ENCODE measurements at places on chromosomes 11 and 22. TPM values are rescaled to one million over a fixed set of nuclear protein-coding genes. Genes with fewer than 3 reads are reported as not detected.

- DNase-seq: no peak
- peak overlapping the region; percentile 98 for H3K27ac ChIP-seq
- peaks cover 57% of the 10 kb centered on the region for H3K36me3 ChIP-seq
- no peaks in the 10 kb centered on the region for H3K27me3 ChIP-seq
These were observed 2.6 kb downstream of the GRK2 start for GRCh38 chr11:67268962-67269268.

GRCh38 chr22:47022475-47022874, 260.0 kb downstream of the TBC1D22A start:
- H3K4me1 ChIP-seq: no peaks in the 10 kb centered on the region
- DNase-seq: no peak
- H3K4me3 ChIP-seq: no peak overlapping the region
- no peaks in the 10 kb centered on the region for H3K27me3 ChIP-seq
- H3K36me3 ChIP-seq: peaks cover 14% of the 10 kb centered on the region

GRCh38 chr22:26489447-26490036, 5.9 kb downstream of the SRRD start:
- H3K36me3 ChIP-seq: peaks cover 38% of the 10 kb centered on the region
- peaks cover 33% of the 10 kb centered on the region for H3K4me1 ChIP-seq
- H3K27me3 ChIP-seq: no peaks in the 10 kb centered on the region
- DNase-seq: no peak
- no peak overlapping the region for H3K4me3 ChIP-seq
- peak overlapping the region; percentile 50 for H3K27ac ChIP-seq

- H3K4me3 ChIP-seq: no peak overlapping the region
- no peaks in the 10 kb centered on the region for H3K27me3 ChIP-seq
These were observed 101.4 kb downstream of the ZBTB16 start for GRCh38 chr11:114160894-114161293.

DNA sequence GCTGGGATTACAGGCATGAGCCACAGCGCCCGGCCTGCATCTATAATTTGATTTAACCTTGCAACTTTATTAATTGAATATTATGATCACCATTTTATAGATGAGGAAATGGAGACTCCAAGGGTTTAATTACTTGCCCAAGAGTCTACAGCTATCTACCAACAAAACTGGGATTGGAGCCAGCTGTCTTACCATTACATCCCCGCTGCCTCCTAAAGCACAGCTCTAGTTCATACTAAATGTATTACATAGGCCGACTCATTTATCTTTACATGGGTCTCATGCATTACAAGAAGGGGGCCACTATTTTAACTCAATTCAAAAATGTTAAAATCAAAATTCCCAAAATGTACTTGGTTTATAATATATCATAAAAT, 14.1 kb upstream of the TMA7B start:
- no peak for DNase-seq
- H3K27me3 ChIP-seq: no peaks in the 10 kb centered on the region

Gene TBCEL
- 14.0 TPM for total RNA-seq

DNA sequence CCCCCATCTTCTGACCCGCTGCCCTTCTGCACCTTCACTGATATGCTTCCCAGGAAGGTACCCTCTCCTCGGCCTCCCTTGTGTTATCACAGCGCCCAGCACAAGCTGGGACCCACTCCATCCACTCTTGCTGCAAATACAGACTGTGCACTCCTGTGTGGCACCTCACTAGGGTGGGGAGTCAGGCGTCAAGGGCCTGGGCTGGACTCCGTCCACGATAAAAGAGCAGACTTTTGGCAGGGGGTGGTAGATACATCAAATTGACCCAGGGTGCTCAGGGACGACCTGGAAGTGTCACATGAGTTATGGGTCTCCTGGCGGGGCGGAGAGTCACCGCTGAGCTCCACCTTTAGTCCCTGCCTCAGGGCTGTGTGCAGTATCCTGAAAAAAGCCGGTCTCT, 908 bp downstream of the TRPM5 start:
- H3K4me1 ChIP-seq: peaks cover 30% of the 10 kb centered on the region
- H3K4me3 ChIP-seq: no peak overlapping the region
- no peak overlapping the region for H3K27ac ChIP-seq
- no peaks in the 10 kb centered on the region for H3K36me3 ChIP-seq

Gene MUC5AC
- not detected for total RNA-seq

Gene RAG2
- not detected for total RNA-seq

Gene DAGLA
- not detected for total RNA-seq

- no peak overlapping the region for H3K4me3 ChIP-seq
- no peaks in the 10 kb centered on the region for H3K27me3 ChIP-seq
- H3K36me3 ChIP-seq: no peaks in the 10 kb centered on the region
These were observed 682.5 kb downstream of the NTM start for GRCh38 chr11:132052904-132053303.

GRCh38 chr22:41768430-41768829, 32.0 kb upstream of the CCDC134 start:
- peaks cover 7% of the 10 kb centered on the region for H3K4me1 ChIP-seq
- H3K4me3 ChIP-seq: no peak overlapping the region
- no peaks in the 10 kb centered on the region for H3K27me3 ChIP-seq
- H3K27ac ChIP-seq: no peak overlapping the region

Gene RAB36
- 0.37 TPM for total RNA-seq

DNA sequence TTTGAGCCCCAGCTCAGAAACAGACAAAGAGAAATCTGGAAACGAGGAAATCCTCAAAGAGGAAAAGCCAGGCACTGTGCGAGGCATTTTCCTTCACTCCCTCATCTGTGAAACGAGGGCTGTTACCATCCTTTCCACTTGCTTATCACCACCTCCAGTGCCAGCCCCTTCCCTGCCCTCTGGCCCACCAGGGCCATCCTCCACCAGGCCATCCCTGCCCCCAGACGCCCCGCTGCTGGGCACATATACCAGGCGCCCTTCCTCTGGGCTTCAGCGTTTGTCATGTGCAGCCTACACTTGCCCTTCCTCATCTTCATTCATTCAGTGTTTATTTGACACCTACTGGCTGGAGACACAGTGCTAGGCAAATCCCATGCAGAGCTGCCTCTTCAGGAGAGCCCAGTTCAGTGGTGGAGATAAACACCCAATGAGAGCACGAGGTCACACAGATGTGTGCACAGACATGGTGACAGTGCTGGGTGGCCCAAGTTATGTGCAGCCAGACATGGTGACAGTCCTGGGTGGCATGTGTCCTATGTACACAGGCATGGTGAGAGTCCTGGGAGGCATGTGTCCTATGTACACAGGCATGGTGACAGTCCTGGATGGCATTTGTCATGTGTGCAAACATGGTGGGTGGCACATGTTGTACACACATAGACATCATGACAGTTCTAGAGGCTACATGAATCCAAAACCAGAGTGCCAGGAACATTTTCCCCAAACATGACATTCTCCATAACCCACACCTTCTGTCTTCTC, 9.7 kb downstream of the SPTBN2 start:
- no peak overlapping the region for H3K27ac ChIP-seq
- H3K4me3 ChIP-seq: no peak overlapping the region
- peaks cover 12% of the 10 kb centered on the region for H3K27me3 ChIP-seq
- no peak for DNase-seq
- peaks cover 13% of the 10 kb centered on the region for H3K4me1 ChIP-seq
- no peaks in the 10 kb centered on the region for H3K36me3 ChIP-seq

DNA sequence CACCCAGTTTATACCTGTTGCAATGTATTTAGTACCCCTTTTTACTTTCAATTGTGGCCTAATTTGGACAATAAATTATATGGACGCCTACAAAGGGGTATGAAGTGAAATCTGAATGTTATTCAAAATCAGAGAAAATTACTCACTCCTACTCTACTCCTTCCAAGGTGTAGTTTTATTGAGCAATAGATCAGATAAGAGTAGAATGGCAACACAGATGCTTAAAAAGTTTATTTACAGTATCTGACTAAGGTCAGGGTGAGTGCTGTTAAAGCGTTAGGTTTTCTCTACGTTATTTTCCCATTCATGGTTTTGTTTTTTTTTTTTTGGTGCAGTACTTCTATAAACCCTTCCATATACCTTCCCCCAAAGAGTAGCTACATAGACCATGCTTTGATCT, 805.6 kb downstream of the KCNA4 start:
- no peaks in the 10 kb centered on the region for H3K36me3 ChIP-seq
- no peaks in the 10 kb centered on the region for H3K27me3 ChIP-seq
- no peak for DNase-seq
- no peak overlapping the region for H3K4me3 ChIP-seq
- no peak overlapping the region for H3K27ac ChIP-seq

Gene HBD
- total RNA-seq: not detected

- peaks cover 7% of the 10 kb centered on the region for H3K27me3 ChIP-seq
- no peaks in the 10 kb centered on the region for H3K36me3 ChIP-seq
- peak; percentile 81 for DNase-seq
- peaks cover 15% of the 10 kb centered on the region for H3K4me1 ChIP-seq
- no peak overlapping the region for H3K4me3 ChIP-seq
These were observed 26.5 kb upstream of the UBASH3B start for GRCh38 chr11:122628810-122629555.

- H3K27me3 ChIP-seq: no peaks in the 10 kb centered on the region
- H3K4me1 ChIP-seq: no peaks in the 10 kb centered on the region
- no peak overlapping the region for H3K4me3 ChIP-seq
These were observed 1432.6 kb upstream of the TENM4 start for GRCh38 chr11:80873310-80873999.

DNA sequence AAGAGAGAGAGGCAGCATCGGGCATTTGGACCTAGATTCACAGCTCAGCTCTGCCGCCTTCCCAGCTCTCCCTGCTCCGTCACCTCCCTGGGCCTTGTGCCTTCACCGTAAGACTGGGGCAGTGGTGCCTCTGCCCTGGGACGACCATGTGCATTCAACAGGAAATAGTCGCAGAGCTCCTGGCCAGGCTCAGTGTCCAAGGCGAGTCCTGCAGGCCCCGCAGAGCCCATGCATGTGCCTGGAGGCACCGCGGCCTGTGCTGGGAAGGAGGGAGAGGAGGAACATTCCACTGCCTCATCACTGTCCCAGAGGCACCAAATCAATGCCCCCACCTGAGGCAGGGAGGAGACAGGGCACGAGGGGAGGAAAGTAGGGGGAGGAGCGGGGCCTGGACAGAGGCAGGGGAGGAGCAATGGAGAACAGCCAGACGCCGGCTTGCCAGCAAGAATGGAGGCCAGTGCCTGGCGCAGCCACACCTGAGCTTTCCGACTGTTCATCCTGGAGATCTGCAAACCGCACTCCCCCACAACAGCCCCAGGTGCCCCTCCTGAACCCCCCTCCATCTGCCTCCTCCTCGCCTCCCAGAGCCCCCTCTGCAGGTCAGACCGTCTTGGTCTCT, 74.4 kb upstream of the PRR5 start:
- H3K4me1 ChIP-seq: peaks cover 4% of the 10 kb centered on the region
- no peak overlapping the region for H3K4me3 ChIP-seq
- peaks cover 3% of the 10 kb centered on the region for H3K27me3 ChIP-seq
- no peaks in the 10 kb centered on the region for H3K36me3 ChIP-seq

- H3K27me3 ChIP-seq: no peaks in the 10 kb centered on the region
- no peak overlapping the region for H3K27ac ChIP-seq
- H3K4me1 ChIP-seq: no peaks in the 10 kb centered on the region
These were observed 16.3 kb downstream of the TRMU start for GRCh38 chr22:46351767-46352166.

DNA sequence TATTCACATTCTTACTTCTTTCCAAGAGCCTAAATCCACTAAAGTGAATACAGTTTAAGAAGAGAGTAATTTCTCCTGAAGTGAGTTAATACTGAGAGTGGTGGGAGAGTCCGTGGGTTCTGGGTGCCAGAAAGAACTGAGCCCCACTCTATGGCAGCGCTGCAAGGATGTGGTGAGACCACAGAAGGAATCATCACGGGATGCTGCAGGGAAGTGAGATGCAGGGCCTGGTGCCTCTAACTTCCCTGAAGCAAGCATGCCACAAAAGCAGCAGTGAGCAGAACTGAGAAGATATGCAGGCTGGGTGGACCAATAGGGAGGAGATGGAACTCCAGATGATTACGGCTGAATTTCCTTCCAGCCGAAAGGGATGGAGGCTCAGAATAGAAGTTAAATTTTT, 5.0 kb upstream of the MMP12 start:
- H3K27ac ChIP-seq: no peak overlapping the region
- no peaks in the 10 kb centered on the region for H3K36me3 ChIP-seq

GRCh38 chr11:35313066-35313759, 106.1 kb downstream of the SLC1A2 start:
- DNase-seq: no peak
- H3K4me1 ChIP-seq: peaks cover 4% of the 10 kb centered on the region
- H3K36me3 ChIP-seq: no peaks in the 10 kb centered on the region
- H3K27me3 ChIP-seq: no peaks in the 10 kb centered on the region

GRCh38 chr11:63915961-63916836, 765 bp downstream of the RCOR2 start:
- peak overlapping the region; percentile 56 for H3K4me3 ChIP-seq
- peak; percentile 55 for DNase-seq
- peaks cover 7% of the 10 kb centered on the region for H3K27me3 ChIP-seq
- H3K36me3 ChIP-seq: no peaks in the 10 kb centered on the region
- peaks cover 10% of the 10 kb centered on the region for H3K4me1 ChIP-seq

- H3K27ac ChIP-seq: peak overlapping the region; percentile 16
- no peak overlapping the region for H3K4me3 ChIP-seq
- H3K4me1 ChIP-seq: peaks cover 43% of the 10 kb centered on the region
- H3K36me3 ChIP-seq: no peaks in the 10 kb centered on the region
These were observed 289.1 kb downstream of the TBC1D22A start for GRCh38 chr22:47051441-47052071.

Gene SLC22A12
- not detected for total RNA-seq

Gene HEPHL1
- total RNA-seq: not detected

Gene OR51G1
- total RNA-seq: not detected

- no peak overlapping the region for H3K27ac ChIP-seq
- no peaks in the 10 kb centered on the region for H3K27me3 ChIP-seq
- H3K4me3 ChIP-seq: no peak overlapping the region
- no peaks in the 10 kb centered on the region for H3K36me3 ChIP-seq
- DNase-seq: no peak
- H3K4me1 ChIP-seq: no peaks in the 10 kb centered on the region
These were observed 166.3 kb upstream of the ARHGAP20 start for GRCh38 chr11:110878513-110878912.

DNA sequence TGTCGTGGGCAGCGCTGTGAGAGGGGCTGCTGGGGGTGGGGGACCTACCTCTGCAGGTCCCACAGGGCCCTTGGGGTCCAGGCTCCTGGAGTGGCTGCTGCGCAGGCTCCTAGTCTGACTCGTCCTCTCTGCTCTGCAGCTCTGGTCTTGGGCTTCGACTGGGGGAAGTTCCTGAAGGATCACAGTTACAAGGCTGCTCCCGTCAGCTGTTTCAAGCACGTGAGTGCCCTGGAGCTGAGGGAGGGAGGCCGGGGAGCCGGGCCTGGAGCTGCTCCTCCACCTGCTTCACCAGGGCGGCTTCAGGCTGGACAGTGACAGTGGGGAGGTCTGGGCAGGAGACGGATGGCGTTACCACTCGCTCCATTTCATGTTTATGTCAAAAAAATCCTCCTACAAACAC, 11.9 kb downstream of the L3MBTL2 start:
- H3K27me3 ChIP-seq: no peaks in the 10 kb centered on the region
- H3K36me3 ChIP-seq: peaks cover 35% of the 10 kb centered on the region
- no peak for DNase-seq
- peak overlapping the region; percentile 83 for H3K27ac ChIP-seq
- peaks cover 30% of the 10 kb centered on the region for H3K4me1 ChIP-seq

Gene ACAD8
- total RNA-seq: 31.6 TPM

- DNase-seq: no peak
- peaks cover 4% of the 10 kb centered on the region for H3K27me3 ChIP-seq
- peaks cover 10% of the 10 kb centered on the region for H3K4me1 ChIP-seq
- no peak within 1 kb of the TSS for H3K27ac ChIP-seq
- H3K4me3 ChIP-seq: no peak within 1 kb of the TSS
These were observed at the start of gene CCDC81 for GRCh38 chr11:86374586-86374985. Gene CCDC81 (plus strand): TSS chr11:86374887. CDS start chr11:86375164, 277 bp downstream.

GRCh38 chr22:36729321-36729720, 25.8 kb upstream of the CACNG2 start:
- no peak overlapping the region for H3K27ac ChIP-seq
- H3K27me3 ChIP-seq: peaks cover 19% of the 10 kb centered on the region
- no peaks in the 10 kb centered on the region for H3K36me3 ChIP-seq
- H3K4me1 ChIP-seq: no peaks in the 10 kb centered on the region
- no peak for DNase-seq
- H3K4me3 ChIP-seq: no peak overlapping the region

Data from activated CD8-positive, alpha-beta memory T cell treated with anti-CD3 and anti-CD28 coated beads, Interleukin-2, amount 10 ng/mL, durations not matched to agents 7 days and 5 days (primary cell).